ENCODE measurements at places on chromosomes 5 and 9.

DNA sequence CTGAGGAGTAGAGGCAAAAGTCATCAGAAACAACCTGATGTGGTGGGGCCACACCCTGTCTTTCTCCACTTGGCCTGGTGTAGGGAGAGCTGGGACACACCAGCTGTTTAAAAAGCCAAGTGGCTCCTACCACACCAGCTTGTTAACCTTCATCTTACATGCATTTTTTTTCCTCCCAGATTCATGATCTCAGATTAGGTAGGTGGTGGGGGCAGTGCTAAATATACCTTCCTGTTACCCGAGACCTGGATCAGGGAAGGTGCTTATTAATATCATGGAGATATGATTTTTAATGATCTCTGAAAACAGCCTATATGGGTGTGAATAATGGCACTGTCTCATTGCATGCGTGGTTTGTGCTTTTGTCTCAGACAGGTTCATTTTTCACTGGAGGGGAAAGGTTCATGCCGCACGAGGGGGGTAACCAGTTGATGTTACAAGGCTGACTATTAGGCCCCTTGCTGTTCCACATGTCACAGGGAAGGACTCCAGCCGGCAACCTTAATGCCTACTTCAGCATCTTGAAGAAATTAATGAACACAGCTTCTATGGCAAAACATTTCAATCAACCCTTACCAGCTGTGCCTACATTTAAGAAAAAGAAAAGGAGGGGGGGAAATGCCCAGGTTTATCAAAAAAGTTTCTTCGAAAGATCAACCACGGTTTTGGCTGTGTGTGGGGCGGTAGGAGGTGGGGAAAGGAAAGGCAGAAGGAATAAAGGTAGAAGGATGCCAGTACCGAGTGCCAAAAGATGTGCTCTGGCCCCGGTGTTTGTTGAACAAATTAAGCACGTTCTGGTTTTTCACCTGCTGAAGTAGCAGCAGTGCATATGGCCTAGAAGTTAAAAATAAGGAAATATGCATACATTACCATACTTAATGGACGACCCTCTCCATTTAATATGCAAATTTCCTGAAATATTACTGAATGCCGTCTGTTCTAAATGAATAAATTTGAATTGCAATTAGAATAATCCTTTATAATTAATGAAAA, 185.4 kb downstream of the EBF1 start:
- DNase-seq = no peak

GRCh38 chr5:16520841-16521240, 55.2 kb upstream of the ZNF622 start:
- no peak for DNase-seq

- DNase-seq = no peak
Measured at GRCh38 chr5:177018341-177018740, 4.2 kb upstream of the ZNF346 start.

DNA sequence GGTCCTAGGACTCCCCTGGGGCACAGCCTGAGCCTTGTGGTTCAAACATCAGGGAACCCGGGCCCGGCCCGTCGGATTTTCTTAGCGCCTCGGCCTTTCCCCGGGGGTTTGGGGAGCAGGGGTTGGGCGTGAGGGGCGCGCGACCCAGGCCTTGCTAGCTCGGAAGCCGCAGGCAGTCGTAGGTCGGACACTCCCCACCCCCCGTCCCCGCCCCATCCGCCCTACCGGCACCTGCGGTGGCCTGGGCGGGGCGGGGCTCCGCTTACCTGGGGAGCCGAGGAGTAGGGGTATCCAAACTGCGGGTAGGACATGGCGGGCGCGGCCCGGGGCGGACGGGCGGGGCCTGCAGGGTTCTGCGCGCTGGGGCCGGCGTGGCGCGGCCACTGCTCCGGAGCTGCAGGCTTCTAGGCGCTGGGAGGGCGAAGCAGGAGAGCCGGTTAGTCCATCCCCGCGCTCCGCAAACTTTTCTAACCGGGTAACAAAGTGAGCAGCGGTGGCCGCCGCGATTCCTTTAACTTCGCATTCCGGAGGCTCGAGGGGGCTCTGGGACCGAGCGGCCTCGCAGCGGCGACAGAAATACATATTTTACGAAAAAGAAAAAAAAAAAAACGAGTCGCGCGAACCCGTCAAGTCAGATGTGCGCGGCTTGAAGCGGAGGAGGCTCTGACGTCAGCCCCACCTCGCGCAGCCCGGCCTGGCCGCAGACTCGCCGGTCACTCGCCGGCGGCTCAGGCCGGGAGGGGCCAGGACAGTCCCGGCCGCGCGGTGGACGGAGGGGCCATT, at the start of gene IRX4:
Gene IRX4, minus strand, starts transcription at position 589 of the 783 bp plus-strand sequence. Its CDS starts 278 bp downstream, at position 311.
- DNase-seq = peak; percentile 74

DNA sequence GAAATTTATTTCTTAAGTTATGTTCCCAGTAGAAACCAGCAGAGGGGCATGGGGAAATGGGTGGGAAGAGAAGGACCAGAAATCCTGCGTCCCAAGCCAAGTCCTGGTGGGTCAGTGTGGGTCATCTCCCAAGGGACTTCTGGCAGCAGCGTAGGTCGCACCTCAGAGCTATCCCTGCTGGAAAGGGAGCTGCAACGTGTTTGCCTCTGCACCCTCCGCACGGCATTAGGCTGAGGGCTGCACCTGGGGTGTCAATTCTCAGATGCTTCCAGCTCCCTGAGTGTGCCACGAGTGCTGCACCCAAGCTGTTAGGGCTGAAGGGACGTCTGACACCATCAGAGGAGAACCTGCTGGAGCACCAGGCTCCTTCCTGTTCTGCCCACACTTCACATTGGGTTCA, 182.8 kb downstream of the CACNA1B start:
- no peak for DNase-seq

- DNase-seq = no peak
Measured at GRCh38 chr5:154562244-154562880, 84.3 kb upstream of the HAND1 start.

DNA sequence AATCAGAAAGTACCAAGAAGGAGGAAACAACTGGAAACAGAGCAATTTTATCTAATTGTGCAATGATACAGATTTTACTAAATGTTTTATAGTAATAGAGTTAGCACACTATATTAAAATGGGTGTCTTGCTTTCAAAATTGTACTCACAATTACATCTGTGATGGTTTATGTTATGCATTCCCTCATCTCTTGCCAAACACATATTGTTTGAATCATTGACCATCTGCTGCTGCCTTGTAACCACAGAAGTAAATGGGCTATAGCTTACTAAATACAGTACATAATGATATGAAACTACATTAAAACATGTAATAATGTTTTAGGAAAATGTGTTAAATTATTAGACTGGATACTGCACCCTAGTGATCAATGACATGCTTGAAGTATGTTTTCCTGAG, 158.1 kb downstream of the SLC25A46 start:
- no peak for DNase-seq

DNA sequence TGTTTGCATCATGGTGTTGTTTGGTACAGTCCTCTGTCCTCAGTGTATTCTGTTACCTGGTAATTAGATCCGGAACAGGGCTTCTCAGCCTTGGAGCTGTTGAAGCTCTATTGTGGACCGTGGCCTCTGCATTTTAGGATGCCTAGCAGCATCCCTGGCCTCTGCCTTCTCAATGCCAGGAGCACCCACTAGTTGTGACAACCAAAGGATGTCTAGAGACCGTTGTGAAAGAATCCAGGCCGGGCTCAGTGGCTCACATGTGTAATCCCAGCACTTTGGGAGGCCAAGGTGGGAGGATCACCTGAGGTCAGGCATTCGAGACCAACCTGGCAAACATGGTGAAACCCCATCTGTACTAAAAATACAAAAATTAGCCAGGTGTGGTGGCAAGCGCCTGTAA, 159.6 kb downstream of the CACNA1B start:
- DNase-seq = no peak

DNA sequence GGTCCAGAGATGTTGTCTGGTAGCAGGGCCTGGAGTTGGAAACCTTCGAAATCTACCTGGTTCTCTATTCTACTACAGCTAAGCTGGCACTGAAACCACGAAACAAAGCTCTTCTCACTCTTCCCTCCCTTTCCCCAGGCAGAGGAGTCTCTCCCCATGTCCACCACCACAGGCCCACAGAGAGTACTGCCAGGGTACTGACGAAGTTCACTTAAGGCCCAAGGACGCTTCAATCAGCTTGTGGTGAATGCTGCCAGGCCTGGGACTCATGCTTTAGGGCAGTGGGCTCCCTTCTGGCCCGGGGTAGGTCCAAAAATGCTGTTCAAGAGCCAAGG, 17.3 kb upstream of the CCNB1 start:
- no peak for DNase-seq

DNA sequence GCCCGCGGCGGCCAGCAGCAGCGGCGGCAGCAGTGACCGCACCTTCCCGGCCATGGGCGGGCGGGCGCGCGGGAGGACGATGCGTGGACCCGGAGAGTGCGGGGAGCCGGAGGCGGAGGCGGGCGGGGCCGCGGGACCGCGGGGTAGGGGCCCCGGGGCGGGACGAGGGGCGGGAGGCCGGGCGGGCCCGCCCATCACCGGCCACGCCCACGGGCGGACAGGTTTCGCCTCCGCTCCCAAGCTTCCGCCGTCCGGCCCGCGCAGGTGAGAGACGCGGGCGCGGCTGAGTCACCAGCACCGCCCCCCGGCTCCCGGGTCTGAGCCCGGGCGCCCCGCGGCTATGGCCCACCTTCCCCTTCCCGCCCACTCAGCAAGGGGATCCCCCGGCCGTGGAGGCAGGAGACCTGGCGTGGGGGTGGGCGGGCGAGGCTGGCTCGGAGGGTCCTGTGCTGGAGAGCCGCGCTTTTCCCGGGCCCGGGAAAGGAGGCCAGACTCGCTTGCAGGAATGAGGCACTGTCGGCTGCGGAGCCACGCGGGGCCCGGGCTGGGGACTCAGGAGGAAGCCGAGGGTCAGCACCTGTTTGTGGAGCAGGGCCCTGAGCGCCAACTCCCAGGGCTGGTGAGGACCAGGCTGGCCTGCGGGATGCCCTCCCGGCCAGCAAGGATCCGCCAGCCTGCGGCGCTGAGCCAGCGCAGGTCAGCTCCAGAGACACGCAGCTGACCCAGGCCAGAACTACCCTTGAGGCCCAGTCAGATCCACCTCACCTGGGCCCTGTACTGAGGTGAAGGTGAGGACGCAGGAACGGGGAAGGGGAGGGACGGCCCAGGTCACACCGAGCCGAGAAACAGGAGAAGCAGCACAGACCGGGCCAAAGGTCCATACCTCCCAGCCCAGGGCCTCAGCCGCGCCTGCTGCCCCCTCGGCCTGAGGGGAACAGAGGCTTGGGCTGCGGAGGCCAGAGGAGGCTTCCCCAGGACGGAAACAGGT, at the start of gene ENTPD2:
Gene ENTPD2, minus strand, starts transcription at position 118 of the 988 bp plus-strand sequence. Its CDS starts 64 bp downstream, at position 54.
- DNase-seq = no peak

DNA sequence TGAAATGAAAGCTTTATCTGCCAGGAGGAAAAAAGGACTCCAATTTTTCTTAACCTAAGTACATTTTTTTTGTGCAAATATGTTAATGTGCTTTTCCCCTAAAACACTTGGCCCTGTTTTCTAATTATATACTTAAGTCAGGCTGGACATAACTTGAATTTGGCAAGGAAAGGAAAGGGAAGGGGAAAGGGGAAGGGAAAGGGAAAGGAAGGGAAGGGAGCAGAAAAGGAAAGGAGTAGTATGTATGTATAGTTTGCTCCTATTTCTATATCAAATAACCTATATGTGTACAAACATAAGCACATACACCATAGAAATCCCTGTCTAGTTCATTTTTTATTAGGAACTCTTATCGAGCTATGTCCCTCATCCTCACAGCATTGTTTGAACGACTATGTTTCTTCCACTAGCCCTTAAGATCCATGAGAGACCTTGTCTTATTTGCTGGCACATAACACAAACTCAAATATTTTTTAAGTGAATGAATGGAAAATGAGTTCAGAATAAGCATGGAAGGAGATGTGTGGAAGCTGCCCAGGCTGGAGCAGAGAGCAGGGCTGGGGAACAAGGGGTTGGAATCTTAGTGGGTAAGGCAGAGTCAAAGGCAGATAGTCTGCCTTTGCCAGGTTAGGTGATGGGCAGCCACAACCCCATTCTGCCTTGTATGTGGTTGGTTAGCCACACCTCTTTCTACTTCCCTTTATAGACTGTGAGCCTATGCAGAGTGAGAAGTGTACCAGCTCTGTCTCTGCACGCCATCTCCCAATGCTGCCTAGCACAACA, 70.0 kb downstream of the KLHL3 start:
- DNase-seq = no peak

GRCh38 chr9:109568568-109569210, 70.6 kb upstream of the PTPN3 start:
- DNase-seq = no peak
